ENCODE measurements at places on chromosomes 11 and 22.

DNA sequence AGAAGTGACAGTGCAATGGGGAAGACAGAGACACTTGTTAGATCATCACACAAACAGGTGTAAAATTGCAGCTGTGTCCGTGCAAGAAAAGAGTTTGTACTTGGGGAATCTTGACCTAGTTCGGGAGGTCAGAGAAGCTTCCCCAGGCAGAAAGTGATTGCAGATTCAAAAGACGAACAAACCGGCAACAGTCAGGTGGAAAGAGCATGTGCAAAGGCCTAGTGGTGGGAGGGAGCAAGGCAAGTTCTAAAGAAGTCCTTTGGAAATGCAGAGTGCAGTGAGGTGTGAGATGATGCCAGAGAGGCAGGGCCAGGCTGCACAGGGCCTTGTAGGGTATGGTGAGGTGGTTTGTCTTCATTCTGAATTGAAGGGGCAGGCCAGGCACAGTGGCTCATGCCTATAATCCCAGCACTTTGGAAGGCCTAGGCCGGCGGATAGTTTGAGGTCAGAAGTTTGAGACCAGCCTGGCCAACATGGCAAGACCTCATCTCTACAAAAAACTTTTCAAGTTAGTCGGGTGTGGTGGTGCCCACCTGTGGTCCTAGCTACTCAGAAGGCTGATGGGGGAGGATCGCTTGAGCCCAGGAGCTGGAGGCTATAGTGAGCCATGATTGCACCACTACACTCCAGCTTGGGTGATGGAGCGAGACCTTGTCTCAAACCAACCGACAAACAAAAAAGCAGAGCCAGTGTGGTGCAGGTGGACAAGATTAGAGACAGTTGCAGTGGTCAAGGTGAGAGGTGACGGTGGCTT is 1.9 kb upstream of the ESS2 start:
- DNase-seq = no peak

DNA sequence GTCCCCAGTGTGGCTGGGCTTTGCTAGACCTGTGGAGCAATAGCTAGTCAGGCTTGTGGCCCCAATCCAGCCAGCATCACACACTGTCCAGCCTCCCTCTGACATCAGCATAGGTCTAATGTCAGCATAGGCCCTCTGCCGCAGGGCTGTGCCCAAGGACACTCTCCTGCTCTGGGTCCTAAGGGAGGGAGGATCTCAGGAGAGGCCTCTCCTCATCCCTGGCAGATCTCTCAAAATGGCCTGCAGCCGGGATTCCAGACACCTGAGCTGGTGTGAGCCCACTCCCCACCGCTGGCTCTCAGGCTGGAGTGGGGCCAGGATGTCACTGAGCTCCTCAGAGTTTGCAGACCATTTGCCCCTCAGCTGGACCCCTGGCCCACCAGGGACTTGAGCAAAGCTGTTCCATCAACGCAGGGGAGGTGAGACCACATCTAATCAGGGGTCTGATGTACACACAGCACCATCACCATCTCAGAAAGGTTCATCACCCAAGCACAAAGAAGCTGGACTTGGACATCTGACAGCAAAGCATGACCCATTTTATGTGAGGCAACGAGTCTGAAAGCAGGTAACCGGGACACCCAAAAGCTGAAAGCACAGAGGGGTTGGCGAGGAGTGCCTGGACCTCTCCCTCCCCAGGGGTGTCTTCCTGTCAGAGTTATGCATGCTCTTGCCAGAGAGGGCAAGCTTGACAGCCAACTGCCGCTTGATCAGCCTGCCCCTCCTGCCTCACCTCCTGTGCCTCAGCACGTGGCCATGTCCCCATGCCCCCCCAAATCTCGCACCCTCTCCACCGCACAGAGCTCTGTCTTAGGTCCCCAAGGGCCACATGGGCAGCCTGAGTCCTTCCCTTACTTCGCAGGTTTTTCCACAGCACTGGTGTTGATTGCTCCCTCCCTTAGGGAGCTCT is 69.7 kb upstream of the SEPTIN5 start:
- DNase-seq = no peak

DNA sequence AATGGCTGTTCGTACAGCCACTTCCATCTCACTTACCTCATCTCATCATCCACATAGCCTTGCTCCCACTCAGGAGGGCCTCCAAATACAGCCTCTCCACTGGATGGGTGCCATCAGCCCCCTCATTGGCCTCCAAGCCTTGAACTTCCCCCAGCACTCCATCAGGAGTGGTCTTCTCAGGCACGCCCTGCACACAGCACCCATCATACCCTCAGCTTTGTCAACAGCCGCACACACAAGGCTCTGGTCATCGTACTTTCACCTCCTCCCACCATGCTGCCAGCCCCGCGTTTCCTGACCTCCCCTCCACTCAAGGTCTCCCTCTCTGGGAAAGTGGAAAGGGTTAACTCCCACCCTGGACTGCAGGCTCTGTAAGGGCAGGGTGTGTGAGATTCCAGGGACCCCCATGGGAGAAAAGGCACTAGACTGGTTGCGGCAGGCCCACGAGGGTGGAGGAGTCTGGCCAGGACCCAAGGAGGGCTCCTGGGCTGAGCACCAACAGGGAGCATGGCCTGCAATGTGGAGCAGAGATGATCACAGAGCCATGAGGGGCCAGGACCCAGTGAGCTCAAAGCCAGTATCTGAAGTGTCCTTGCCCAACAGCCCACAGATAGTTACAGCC is 21.0 kb upstream of the SCARF2 start:
- DNase-seq = no peak

DNA sequence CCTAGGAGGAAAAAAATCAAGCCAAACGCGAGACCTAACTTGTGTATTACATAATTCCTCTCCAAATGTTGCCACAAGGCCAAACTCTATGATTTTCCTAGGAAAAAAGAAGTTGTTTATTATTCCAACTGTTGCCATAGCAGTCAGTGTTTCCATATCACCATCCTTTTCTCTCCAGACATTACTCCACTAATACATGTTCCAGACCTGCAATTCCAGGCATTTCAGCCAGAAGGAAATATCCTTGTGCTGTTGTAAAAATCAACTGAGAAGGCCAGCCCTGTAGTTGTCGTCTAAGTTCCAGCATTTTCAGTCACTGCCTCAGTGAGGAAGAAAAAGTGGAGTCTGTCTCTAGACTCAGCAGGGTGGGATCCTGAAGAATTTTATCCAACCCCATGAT is 33.1 kb upstream of the PAMR1 start:
- DNase-seq = no peak

DNA sequence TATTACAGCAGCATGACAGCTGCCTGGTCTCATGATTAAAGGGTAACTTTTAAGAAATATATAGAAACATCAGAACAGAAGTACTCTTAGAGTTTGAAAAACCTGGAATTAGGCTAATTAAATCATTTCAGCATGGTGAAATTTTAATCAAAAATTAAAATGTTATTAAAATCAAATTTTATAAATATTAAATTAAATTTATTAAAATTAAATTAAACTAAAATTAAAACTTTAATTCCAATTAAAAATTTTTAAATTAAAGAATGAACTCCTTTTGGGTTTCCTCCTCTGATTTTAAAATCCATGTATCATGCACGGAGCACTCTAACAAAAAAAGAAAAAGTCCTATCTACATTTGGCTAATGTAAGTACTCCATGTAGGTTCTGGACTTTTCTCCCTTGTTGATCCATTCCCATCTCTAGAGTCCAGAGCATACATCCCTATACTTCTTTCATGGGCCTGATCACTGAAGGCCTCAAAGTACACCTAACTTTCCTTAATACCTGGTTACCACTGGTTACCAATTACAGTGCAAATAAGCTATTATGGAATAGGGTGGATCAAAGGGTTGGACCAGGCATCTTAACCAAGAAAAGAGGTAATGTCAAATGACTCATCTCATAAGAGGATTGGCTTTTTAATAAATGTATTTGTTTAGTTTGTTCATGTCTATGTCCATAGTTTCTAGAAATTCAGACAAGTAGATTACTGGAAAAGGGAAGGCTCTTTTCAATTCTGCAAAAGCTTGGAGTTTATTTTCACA is 48.4 kb upstream of the MUC15 start:
- no peak for DNase-seq

DNA sequence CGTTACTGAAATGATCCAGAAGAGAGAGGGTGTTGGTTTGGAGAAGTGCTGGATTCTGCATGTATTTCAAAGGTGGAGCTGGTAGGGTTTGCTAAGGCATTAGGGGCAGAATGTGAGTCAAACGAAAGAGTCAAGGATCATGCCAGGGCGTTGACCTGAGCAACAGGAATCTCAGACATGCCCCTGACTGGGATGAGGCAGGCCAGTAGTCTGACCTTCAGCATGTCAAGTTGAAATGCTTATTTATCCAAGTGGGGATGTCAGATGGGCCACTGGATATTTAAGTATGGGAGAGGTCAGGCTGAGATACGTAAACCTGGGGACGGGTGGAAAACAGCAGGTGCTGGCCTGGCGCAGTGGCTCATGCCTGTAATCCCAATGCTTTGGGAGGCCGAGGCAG is 2.7 kb upstream of the TSGA10IP start:
- no peak for DNase-seq

GRCh38 chr22:17792854-17793434 is 18.7 kb upstream of the BID start:
- no peak for DNase-seq

DNA sequence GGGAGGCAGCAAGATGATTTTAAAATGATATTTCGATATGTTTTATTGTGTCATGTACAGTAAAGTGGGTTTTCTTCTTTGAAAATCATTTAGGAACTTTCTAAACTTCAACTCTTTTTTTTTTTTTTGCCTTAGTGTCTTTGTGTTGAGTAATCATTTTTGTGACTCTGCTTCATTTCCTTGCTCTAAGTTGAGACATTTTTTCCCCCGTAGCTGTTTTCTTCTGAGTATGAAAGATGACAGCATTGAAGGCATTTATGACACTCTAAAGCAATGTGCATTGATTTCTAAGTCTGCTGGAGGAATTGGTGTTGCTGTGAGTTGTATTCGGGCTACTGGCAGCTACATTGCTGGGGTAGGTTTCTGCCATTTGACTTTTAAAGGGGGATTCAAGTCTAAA is 23.5 kb downstream of the RRM1 start:
- peak; percentile 57 for DNase-seq

GRCh38 chr11:2928605-2929530 is at the start of gene PHLDA2:
PHLDA2 (minus strand) TSS chr11:2929420; CDS start chr11:2929364, 56 bp downstream.
- peak; percentile 73 for DNase-seq

- DNase-seq = no peak
Observed at GRCh38 chr22:19291218-19291579, 320 bp downstream of the CLTCL1 start.

DNA sequence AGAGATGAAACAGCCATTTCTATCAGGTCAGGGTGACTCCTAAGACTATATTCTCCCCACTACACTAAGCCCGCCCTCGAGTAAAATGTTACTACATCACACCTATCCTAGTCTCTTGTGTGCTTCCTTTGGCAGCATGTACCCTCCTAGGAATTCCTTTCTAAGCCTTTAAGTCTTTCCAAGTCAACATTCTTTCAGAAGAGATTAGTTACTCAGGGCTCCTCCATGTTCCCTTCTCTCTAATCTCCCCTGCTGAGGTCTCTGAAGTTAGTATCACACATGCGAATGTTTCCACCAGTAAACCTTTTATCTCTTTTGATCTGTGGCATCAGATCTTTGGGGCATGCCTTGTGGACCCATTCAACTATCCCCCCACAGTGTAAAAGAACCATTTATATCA is 873.7 kb upstream of the FAT3 start:
- DNase-seq = no peak

DNA sequence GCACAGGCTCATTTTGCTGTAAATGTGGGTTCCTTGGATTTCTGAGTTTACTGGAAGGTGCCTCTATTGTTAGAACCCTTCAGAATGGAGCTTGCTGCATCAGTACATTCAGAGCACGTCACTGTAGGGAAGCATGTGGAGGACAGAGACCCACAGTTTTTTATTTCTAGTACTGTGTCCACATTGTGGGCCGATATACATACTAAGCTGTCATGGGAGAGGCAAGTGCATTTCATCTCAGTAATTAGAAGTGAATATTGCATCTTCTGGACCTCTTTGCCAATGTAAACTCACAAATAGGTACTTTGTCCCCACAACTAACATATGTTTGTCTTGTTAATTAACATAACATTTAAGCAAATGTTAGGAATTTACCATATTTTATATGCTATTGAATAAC is 139.7 kb downstream of the NAV2 start:
- no peak for DNase-seq
